Activated naive CD8-positive, alpha-beta T cell treated with anti-CD3 and anti-CD28 coated beads, Interleukin-2, amount 50 U/mL, for 24 hours (primary cell): ENCODE measurements at places on chromosomes 4 and X.

DNA sequence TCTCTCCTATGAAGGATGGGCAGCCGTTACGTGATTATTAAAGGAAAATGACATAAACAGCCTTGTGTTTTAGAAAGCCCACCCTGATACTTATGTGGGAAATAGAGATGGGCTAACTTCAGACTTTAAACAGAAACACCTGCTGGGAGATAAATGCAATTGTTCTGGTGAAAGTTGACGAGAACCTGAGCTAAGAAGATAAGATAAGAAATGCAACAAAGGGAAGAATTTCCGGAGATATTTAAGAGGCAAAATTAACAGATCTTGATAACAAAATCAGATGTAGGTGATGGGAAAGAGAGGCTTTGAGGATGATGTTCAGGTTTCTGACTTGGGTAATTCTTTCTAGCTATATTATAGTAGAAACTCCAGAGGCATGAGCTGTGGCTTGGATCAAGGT, 102.7 kb upstream of the SLC7A11 start:
- H3K4me1 ChIP-seq = peaks cover 5% of the 10 kb centered on the region
- H3K4me3 ChIP-seq = no peak overlapping the region

DNA sequence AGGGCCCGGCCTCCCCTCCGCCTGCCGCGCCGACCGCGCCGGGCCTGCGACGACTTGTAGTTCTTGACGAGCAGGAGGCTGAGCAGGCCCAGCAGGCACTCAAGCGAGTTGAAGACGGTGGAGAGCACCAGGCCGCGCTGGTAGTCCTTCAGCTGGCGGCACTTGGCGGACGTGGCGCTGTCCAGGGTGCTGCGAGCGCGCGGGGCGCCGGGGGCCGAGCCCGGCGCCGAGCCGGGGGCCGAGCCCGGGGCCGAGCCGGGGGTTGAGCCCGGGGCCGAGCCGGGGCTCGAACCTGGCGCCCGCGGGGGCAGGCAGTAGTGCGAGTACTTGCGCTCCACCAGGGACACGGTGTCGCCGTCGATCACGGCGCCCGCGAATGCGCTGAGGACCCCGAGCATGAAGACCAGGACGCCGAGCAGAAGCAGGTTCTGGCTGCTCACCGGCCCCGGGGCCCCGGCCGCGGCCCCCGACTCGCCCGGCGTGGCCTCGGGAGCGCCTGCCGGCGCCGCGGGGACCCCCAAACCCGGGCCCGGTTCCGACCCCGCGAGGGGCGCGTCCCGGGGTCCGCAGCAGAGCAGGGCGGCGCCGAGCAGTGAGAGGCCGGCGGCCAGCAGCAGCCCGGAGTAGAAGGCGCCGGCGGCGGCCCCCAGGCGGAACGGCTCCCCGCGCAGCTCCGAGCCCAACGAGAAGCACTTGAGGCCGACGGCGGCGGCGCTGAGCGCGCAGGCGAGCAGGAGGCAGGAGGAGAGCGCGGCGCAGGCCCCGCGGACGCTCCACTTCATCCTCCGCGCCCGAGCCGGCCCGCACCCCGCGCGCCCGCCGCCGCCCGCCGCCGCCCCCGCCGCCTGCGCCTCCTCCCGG, 584 bp downstream of the TMEM271 start:
- no peak overlapping the region for H3K4me3 ChIP-seq
- H3K27ac ChIP-seq = no peak overlapping the region
- peak; percentile 20 for DNase-seq
- H3K36me3 ChIP-seq = no peaks in the 10 kb centered on the region
- H3K4me1 ChIP-seq = peaks cover 13% of the 10 kb centered on the region

DNA sequence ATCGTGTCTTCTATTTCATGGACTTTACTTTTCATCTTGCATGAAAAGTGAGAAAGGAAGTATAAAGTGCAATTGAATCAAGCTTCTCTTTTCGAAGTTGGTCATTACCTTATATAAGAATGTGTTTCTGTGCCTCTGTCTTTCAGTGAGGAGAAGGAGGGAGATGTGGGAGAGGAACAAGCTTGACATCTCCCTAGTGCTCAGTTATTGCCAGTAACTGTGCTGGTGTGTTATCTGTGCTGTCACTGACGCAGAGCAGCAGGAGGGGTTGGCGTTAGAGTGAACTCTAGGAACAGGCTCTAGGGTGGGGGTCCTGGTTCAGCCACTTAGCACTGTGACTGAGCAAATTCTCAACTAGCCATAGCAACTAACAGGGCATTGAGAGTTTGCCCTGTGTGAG, 34.0 kb upstream of the TBC1D9 start:
- H3K4me1 ChIP-seq = peaks cover 6% of the 10 kb centered on the region
- no peak overlapping the region for H3K4me3 ChIP-seq
- peaks cover 2% of the 10 kb centered on the region for H3K27me3 ChIP-seq
- no peaks in the 10 kb centered on the region for H3K36me3 ChIP-seq

DNA sequence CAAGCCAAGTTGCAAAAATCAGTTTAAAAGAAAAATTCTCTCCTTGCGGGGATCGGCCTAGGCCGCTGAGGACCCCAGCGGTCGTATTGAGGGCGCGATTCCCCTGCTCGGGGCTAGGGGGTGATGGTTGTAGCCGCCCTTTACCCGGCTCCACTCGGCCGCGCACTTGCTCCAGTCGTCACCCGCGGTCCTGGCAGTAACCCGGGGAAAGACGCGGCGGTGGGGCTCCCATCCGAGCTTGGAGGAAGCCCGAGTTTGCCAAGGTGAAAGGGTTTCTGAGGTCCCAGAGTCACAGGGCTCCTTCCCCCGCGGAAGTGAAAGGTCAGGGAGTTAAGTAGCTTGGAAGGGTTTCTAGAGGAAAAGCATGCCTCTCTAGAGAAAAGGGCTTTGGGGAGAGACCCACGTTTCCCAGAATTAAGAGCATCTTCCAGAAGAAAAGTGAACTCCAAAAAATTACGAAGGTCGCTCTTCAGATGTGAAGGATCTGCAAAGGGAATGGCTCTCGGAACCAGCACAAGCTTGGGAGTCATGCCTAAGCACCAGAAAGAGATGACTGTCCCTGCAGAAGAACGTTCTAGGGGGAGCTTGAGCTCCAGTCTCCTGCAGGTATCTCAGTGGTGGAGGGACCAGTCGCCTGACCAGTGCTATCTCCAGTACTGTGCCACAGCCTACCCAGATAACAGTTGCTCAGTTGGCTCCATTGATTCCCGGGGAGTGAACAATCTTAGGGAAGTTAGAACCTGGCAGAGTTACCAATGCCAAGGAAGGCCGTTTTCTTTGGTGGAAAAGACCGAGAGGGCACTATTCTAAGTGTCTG, 875 bp downstream of the LAP3 start:
- H3K4me3 ChIP-seq = peak overlapping the region; percentile 94
- peak overlapping the region; percentile 92 for H3K27ac ChIP-seq
- peaks cover 24% of the 10 kb centered on the region for H3K4me1 ChIP-seq

DNA sequence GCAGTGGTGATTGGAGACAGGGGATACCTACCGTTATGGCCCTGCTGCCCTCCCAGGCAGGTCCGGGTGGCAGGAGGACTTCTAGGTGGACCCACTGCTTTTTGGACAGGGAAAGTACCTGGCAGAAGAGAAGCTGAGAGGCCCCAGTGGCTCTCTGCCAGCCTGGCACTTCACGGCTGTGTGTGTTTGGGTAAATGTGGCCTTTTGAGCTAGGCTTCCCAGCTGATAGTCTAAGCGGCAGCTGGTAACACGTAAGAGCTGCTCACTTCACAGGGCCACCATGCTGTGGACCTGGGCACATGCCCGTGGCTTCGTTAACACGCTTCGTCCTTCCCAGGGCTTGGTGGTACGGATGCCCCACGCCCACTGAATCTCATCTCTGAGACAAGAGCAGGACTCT, 92.0 kb upstream of the CLCN4 start:
- H3K27ac ChIP-seq = no peak overlapping the region
- H3K27me3 ChIP-seq = no peaks in the 10 kb centered on the region
- H3K4me1 ChIP-seq = peaks cover 8% of the 10 kb centered on the region
- H3K4me3 ChIP-seq = no peak overlapping the region
